H1 (cell line): ENCODE measurements at places on chromosomes 2 and 18.

DNA sequence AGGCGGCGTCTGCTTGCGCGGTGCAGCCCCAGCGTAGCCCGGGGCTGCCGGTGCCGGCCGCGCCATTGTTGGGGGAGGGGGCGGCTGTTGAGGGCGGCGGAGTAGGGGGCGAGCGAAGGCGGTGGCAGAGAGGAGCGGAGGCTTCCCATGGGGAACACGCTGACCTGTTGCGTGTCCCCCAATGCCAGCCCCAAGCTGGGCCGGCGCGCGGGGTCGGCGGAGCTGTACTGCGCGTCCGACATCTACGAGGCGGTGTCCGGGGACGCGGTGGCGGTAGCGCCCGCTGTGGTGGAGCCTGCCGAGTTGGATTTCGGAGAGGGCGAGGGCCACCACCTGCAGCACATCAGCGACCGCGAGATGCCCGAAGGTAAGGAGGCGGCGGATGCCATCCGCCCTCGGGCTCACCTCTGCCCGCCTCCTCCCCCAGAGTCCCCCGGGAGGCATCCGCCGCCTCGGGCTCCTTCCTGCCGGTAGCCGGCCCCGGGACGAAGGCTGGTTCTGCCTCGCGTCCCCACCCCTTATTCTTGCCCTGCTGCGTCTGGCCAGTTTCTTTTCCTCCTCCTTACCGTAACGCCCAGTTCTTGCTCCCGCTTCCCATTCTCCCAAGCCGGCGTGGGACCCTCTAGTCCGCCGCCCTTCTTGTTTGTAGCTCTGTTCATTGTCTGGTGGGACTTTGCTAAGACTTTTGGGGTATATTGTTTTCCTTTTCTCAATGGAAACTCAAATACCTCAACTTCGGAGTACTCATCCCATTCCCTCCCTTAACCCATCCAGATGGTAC lies 500 bp downstream of the CCNYL1 start:
- H3K27me3 ChIP-seq = no peaks in the 10 kb centered on the region
- peak overlapping the region; percentile 79 for H3K4me3 ChIP-seq
- no peaks in the 10 kb centered on the region for H3K36me3 ChIP-seq
- no peak for DNase-seq

- no peaks in the 10 kb centered on the region for H3K4me1 ChIP-seq
- no peaks in the 10 kb centered on the region for H3K36me3 ChIP-seq
- no peaks in the 10 kb centered on the region for H3K27me3 ChIP-seq
- DNase-seq = no peak
- no peak overlapping the region for H3K27ac ChIP-seq
- no peak overlapping the region for H3K4me3 ChIP-seq
These were observed 1324.1 kb upstream of the SLC39A10 start for GRCh38 chr2:194332799-194333490.

DNA sequence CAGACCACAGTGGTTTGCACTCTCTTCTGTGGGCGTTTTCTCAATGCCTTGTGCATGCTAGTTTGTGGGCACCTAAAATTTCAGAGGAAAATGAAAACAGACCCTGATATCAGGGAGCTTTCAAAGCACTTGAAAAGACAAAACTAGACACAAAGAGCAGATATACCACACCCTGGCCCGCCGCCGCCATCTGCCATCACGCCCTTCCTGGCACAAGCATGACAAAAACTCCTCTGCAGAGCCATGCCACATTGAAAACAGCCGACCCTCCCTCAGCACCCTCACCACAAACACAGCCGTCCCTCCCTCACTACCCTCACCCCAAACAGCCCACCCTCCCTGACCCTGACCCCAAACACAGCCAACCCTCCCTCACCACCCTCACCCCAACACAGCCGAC lies 84.8 kb upstream of the RAB6C start:
- H3K4me3 ChIP-seq = no peak overlapping the region
- H3K27me3 ChIP-seq = no peaks in the 10 kb centered on the region
- H3K4me1 ChIP-seq = 0 out of 2 replicates have a peak, but pooled peaks cover 1% of the 10 kb centered on the region
- no peak overlapping the region for H3K27ac ChIP-seq
- no peak for DNase-seq

DNA sequence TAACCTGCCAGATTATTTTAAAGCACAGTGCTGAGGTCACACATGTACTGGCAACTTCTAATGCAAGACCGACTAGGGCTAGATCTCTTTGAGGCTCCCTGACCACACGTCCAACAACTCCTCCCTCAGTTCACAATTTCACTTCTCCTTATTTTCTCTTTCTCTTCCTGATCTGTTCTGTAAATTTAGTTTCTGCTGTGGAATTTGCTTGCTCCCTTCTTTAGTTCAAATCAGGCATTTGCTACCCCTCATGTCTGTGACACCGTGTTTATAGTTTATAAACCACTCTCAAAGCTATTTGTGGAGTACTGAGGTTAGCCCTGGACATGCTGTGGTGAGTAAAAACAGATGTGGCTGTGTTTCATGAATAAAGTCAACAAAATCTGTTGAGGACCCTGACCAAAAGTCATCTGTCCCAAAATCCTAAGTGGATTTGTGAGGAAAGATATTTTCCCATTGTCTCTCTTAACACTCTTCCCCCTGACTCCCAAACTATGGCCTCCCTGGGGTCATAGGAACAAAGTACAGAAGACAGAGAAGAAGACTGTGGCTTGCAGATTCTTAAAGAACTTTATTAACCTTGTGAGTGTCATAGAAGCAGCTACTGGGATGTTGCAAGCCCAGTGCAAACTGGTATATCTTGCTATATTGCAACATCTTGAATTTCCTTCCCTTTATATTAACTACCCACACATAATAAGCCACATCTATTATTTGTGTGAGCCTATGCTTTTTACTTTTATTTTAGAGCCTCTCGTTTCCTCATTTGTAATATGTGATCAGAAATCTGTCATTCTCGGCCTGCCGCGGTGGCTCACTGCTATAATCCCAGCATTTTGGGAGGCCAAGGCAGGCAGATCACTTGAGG lies 3.5 kb upstream of the NAGK start:
- no peak overlapping the region for H3K27ac ChIP-seq
- H3K4me1 ChIP-seq = peaks cover 6% of the 10 kb centered on the region
- no peaks in the 10 kb centered on the region for H3K36me3 ChIP-seq
- DNase-seq = no peak
- no peak overlapping the region for H3K4me3 ChIP-seq
- no peaks in the 10 kb centered on the region for H3K27me3 ChIP-seq

DNA sequence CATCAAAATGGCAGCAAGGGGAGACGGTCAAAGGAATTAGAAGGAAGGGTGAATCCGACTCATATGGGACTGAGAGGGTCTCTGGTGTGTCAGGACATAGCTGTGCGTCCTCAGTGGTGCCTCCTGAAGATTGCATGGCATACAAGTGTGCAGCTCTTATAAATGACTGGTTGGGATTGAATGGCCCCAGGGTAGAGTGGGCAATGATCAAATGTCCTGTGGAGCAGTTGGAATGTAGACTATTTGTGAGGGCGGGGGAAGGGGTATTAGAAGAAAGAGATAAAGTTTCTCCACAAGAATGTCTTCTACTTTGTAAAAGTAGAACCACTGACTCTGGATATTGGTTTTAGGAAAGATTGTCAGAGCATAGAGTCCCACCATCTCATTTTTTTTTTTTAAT lies 24.6 kb downstream of the CTLA4 start:
- no peaks in the 10 kb centered on the region for H3K27me3 ChIP-seq
- H3K4me1 ChIP-seq = no peaks in the 10 kb centered on the region
- no peak overlapping the region for H3K4me3 ChIP-seq
- H3K36me3 ChIP-seq = no peaks in the 10 kb centered on the region
- no peak overlapping the region for H3K27ac ChIP-seq
- DNase-seq = no peak

- no peaks in the 10 kb centered on the region for H3K4me1 ChIP-seq
- no peaks in the 10 kb centered on the region for H3K27me3 ChIP-seq
- H3K36me3 ChIP-seq = no peaks in the 10 kb centered on the region
- H3K4me3 ChIP-seq = no peak overlapping the region
- H3K27ac ChIP-seq = no peak overlapping the region
These were observed 47.5 kb upstream of the TWSG1 start for GRCh38 chr18:9287036-9287435.

- no peak for DNase-seq
- peaks cover 13% of the 10 kb centered on the region for H3K4me1 ChIP-seq
- no peaks in the 10 kb centered on the region for H3K36me3 ChIP-seq
- no peaks in the 10 kb centered on the region for H3K27me3 ChIP-seq
These were observed 173.8 kb downstream of the GFPT1 start for GRCh38 chr2:69213201-69213600.
